ENCODE measurements at places on chromosomes 11 and 22.

GRCh38 chr11:77101043-77101537, 1.6 kb upstream of the OMP start:
- DNase-seq = peak; percentile 36

DNA sequence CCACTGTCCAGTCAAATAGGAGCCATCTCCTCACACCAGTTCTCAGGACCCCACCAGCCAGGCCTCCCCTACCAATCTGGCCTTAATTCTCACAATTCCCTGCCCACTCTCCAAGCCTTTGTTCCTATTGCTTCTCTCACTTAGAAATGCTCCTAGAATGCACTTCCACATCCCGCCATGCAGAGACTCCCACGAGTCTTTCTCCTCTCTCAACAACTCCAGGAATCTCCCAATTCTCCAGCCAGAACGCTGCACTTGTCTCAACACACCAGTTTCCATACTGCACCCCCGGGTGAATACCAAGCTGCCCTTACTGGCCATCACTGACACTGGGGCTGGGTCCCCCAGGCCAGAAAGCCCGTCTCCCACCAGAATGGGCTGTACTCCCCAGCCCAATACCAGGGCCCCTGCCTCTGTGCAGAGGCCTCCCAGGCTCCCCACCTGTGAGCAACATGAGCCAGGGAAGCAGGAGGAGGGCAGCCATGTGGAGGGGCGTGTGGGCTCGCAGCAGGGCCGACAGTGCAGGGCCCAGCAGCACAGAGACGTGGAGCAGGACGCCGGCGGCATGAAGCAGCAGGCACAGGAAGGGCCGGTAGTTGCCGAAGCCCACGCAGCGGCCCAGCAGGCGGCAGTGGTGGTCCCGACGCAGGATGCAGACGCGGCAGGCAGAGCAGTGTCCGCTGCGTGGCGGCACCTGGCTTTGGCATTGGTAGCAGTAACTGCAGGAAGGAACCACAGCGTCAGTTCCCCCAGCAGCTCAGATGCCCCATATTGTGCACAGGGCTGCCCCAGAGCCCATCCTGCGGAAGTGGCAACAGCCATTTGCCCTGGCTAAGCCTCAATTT, 2.4 kb downstream of the ZDHHC24 start:
- DNase-seq = peak; percentile 74

- no peak for DNase-seq
Measured at GRCh38 chr22:42284643-42285181, 14.3 kb upstream of the TCF20 start.

- DNase-seq = no peak
Measured at GRCh38 chr11:35282221-35282882, 137.0 kb downstream of the SLC1A2 start.

GRCh38 chr11:1259561-1259960, 36.7 kb downstream of the MUC5B start:
- no peak for DNase-seq

DNA sequence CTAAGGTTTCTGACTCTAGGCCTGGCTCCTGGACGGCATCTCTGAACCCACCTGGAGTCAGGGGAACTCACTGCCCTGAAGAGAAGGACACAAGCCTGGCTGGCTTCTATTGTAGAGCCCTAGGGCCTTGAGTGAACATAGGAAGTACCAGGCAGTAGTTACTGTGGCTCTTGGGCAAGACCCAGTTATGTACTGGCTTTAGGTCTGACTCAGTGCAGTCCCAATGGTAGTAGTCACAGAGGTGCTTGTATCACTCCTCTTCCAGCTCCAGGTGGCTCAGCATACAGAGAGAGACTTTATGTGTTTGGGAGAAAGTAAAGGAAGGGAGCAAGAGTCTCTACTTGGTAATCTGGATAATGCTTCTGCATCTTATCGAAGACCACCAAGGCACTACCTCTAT, 13.9 kb upstream of the PAK1 start:
- no peak for DNase-seq

GRCh38 chr11:39102236-39102635, 2357.2 kb downstream of the LRRC4C start:
- DNase-seq = no peak

- DNase-seq = no peak
Measured at GRCh38 chr11:101010899-101011298, 118.7 kb downstream of the PGR start.

DNA sequence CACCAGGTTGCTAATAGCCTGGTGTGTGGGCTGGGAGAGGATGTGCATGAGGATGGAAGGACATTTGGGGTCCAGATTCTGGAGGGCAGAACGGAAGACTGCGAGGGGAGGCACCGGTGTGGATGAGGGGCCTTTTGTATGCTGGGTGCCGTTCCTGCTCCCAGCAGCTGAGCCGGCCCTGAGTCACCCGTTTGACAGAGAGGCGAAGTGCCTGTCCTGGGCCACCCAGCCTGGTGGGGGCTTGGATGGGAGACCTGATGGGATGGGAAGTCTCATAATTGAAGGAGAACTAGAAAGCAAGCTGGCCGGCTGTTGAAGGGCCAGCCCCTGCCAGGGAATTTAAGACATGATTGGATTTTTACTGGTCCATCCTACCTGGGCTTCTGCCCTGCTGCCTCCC, 10.8 kb downstream of the CACNA1I start:
- no peak for DNase-seq

GRCh38 chr11:14938936-14939335, 33.2 kb downstream of the CALCA start:
- no peak for DNase-seq

- DNase-seq = no peak
Measured at GRCh38 chr11:128502726-128503125, 84.6 kb downstream of the ETS1 start.

DNA sequence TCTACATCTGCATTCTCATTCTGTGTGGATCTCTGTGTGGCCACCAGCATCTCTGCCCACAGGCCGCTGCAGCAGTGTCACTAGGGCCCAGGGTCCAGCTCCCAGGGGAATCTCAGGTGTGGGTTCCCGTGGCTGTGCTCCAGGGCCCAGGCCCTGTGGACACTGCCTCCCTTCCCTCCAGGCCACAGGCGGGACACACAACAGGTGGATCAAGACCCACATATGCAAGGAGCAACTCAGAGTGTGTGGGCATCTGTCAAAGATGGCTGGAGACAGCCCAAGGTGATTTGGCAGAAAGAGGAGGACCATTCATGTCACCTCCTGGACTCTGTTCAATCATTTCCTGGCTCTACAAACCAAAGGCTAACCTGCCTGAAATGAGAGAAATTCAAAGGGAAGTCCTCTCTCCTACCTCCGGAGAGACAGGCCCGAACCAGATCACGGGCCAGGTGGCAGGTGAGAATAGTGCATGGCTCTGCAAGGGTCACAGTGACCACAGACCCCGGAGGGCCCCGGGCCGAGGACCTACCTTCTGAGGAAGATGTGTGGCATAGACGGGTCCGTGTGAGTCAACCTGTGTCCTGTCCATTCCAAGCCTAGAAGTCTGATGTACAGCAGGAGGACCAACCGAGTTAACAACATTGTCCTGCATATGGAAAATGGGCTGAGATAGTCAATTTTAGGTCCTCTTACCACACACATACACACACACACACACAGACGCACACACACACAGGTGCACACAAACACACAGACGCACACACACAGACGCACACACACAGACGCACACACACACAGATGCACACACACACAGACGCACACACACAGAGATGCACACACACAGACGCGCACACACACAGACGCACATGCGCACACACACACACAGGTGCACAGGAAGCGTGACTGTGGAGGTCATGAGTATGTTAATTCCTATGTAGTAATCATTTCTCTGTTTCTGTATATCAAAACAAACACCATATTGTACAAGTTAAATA, 1068.5 kb downstream of the BRD1 start:
- DNase-seq = no peak

GRCh38 chr11:129115652-129116586, 76.2 kb downstream of the ARHGAP32 start:
- DNase-seq = no peak

DNA sequence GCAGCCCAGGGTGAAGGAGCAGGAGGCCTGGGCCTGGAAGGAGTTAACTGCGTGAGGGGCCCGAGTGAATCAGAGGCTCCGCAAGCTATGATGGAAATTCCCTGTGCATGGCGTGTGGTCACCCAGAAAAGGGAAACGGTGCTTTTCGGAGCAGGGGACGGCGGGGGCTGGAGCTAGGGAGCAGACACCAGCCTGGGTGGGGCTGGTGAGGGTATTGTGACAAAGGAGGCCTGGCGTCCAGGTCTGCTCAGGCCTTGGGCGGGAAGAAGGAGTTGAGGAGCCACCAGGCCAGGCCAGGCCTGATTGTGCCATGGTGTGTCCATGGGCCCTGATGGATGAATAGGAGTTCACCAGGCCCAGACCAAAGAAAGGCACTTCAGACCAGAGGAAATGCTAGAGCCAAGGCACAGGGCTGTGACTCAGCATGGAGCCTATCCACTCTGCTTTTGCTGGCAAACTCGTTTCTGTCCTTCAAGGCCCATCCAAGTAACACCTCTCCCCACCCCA, 12.8 kb upstream of the SPI1 start:
- no peak for DNase-seq

DNA sequence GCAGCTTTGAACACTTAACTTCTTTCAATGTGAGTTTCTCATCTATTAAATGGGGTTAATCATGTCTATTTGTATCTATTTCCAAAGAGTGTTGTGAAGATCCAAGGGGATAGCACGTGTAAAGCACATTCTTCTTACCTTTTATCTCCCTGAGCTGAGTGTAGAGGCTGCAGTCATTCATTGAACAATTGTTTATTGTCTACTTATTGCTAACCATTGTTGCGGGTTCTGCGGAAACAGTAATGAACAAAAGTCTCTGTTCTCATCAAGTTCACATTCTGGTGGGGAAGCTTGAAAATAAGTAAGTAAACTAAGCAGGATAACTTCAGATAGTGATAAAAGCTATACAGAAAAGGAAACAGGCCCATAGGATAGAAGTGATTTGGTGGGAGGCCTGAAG, 27.4 kb upstream of the PLET1 start:
- no peak for DNase-seq

- DNase-seq = no peak
Measured at GRCh38 chr11:65209711-65210360, 28.1 kb downstream of the CAPN1 start.

- peak; percentile 88 for DNase-seq
Measured at GRCh38 chr11:76799066-76799804, 16.1 kb downstream of the TSKU start.

DNA sequence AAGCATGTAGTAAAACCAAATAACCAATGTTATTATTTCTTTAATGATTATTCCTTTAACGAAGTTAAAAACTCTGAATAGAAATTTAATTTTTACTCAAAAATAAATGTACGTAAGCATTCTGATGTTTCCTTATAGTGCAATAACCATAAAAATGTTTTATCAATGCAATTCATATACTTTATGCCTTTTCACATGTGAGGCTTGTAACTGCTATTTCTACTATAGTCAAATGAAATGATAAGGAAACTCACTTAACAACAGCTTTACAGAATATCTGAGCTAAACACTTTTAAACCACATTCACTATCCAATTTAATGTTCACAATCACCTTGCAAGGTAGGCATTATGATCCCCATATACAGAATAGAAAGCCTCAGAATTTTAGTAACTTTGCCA, 17.4 kb downstream of the BTBD10 start:
- no peak for DNase-seq

DNA sequence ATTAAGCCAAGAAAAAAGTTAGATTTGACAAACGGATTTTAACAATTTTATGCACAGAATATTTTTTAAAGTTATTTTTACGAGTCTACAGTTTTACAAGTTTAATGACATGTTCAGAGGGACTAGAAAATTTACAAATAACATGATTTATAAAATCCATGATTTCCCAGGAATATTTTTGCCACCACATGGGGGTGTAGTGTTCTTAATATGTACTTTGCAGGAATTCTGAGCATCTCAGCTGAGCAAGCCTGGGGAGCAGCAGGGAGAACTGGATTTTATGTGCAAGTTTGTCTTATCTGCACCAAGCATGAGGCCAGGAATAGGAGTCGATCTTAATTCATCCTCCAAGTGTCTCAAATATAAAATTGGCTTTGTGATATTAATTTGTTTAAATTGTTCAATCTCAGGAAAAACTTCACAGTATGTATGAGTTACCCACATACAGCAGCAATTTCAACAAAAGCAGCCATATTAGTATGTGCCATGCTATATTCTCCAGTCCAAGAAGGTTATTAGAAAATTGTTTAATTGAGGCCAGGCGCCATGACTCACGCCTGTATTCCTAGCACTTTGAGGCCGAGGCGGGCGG, 826.3 kb downstream of the DLG2 start:
- DNase-seq = no peak

DNA sequence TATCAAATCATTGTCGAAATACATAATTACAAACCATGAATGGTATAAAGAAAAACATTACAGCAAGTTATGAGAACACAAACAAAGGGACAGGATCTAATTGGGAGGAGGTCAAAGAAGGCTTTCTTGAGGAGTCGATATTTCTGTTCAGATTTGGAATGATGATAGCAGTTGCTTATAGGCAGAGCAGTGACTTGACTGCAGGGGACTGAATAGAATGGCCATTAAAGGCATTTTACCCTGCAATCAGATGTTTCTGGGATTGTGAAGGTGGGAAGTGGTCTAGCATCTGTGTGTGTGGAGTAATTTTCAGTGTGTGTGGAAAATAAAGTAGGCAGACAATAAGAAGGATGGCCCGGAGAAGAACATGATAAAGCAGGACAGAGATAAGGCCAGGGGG, 41.0 kb downstream of the BLID start:
- DNase-seq = no peak

DNA sequence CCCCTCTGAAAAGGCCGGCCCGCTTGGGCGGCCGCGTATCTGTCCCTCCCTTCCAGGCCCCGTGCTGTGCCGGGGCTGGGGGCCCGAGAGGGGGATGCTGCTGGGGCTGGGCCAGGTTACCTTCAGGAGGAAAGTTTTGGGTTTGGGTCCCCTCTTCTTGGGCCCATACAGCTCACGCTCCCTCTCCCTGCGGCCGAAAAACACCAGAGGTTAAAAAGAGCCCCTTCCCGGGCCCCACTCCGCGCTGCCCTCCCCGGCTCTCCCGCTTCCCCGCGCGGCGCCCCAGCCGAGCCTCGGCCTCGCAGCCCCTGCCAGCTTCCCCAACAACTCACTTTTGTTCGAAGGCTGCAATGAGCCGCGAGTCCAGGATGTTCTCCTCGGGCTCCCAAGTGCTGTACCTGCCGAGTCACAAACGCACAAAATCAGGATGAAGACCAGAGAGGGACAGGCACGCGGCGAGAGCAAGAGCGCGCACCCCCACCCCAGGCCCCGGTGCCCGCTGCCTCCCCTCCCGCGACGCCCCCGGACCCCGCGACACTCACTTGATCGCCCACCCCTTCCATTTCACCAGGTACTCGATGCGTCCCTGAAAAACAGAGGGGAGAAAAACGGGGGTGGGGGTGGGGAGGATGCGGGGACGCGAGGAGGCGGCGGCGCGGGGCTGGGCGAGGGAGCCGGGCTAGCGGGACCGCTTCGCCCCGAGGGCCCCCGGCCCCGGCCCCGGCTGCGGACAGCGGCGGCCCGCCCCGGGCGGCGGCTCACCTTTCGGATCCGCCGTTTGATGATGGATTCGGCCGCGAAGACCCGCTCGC, 450 bp downstream of the CBX6 start:
- peak; percentile 40 for DNase-seq

All from germinal center (tissue), 1 donor.